Suppressor macrophage treated with lipopolysaccharide for 4 hours (primary cell): ENCODE measurements at places on chromosomes 13 and 19.

DNA sequence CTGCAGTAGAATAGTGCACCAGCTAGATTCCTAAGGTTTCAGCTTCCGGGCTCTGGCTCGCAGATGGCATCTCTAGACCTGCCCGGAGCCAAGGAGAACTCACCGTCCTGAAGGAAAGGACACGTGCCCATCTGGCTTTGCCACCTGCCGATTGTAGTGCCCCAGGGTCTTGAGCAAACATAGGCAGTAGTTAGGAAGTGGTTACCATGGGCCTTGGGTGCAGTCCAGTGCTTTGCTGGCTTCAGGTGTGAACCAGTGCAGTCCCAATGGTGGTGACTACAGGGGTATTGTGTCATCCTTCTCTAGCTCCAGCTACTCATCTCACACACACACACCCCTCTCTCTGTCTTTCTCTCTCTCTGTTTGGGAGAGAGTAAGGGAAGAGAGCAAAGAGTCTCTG, 61.4 kb upstream of the TEX29 start:
- no peak for DNase-seq

GRCh38 chr19:14089662-14090508, 666 bp downstream of the SAMD1 start:
- DNase-seq = peak; percentile 61

DNA sequence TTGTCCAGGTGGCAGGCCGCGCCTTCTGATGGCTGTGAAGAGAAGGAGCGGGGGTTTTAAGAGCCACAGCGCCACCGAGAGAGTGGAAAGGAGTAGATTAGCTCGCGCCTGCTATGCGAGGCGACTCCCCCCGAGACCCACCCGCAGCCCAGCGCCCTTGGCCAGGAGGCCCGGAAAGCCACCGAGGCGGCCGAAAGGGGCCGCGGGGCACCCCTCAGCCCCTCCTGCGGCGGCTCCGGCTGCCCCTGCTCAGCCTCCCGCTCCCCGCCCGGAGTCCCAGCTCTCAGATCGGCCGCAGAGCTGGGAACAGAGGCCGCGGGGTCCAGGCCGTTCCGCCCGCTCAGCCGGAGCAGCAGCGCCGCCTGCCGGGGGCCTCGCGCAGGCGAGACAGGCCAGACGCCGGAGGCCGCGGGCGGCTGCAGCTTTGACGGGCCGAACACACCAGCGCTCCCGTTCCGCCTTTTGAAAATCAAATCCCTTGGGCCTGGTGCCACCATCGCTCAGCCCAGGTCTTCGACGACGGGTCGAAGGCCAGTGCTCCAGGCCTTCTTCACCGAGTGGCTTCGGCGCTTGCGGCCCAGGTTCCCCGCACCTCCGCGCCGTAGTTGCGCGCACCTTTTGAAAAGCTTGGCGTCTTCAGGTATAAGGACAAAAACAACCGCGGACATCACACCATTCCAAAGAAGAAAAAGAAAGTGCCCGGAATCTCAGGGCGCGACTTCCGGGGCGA, 15.3 kb downstream of the CDX2 start:
- DNase-seq = peak; percentile 87

GRCh38 chr19:17499648-17500446, 11.6 kb upstream of the PGLS start:
- peak; percentile 77 for DNase-seq
